ENCODE measurements at places on chromosomes 7 and 10.
A peak's percentile ranks its signal among the peaks of the same experiment; 100 is the strongest.

GRCh38 chr10:48472501-48473069 lies 132.3 kb downstream of the ARHGAP22 start:
- no peak overlapping the region for H3K4me3 ChIP-seq
- no peak for DNase-seq
- peaks cover 31% of the 10 kb centered on the region for H3K4me1 ChIP-seq
- no peaks in the 10 kb centered on the region for H3K27me3 ChIP-seq
- H3K36me3 ChIP-seq = no peaks in the 10 kb centered on the region

DNA sequence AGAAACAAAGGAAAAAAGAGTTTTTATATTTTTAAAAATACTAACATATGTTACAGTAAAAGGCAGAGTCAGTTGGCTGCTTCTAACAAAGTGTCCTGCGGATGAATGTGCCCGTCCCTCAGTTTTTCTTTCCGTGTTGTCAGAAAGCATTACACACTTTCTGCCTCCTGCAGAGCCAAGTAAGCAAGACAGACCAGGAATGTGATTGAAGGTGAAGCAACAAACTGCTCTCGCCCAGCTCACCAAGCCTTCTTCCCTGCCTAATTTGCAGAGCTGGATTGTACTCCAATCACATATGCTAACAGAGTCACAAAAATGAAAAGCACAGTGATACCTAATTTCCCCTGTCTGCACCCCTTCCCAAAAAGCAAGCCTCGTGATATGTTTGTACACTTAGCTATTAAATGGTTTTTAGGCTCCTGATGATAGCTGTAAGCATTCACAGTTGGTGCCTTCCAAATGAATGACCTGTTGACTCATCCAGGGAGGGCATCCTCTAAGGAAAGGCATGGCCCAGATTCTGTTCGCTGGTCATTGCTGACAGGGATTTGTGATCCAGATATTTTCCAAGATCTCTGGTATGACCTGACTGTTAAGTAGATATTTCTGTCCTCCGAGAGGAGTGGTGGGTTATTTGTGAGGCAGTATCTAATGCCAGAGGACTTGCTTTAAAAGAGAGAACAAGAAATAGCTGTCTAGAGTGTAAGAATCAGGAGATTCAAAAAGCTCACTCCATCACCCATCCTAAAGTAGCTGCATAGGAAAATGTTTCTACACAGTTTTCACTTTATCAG lies 187.3 kb upstream of the PLXDC2 start:
- no peaks in the 10 kb centered on the region for H3K36me3 ChIP-seq
- DNase-seq = no peak
- H3K27me3 ChIP-seq = no peaks in the 10 kb centered on the region
- no peaks in the 10 kb centered on the region for H3K4me1 ChIP-seq

DNA sequence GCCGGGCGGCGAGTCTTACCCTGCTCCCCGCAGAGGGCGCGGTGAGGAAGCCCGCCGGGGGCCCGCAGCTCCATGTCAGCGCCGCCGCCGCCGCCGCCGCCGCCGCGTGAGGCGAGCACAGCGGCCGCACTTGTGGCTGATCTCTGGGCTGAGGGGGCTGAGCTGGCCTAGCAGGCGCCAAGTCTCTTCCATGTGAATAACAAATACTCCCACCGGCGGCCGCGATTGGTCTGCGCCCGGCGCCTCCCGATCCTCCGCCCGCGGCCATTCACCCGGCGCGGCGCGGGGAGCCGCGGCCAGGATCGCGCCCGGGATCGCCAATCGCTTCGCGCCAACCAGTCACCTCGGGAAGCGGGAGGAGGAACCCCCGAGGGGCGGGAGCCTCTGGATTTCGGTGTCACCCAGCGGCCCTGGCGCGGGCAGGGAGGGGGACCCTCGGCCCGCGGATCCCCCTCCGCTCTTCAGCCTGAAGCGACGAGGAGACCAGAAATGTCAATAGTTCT lies at the start of gene GRM8:
Gene GRM8, minus strand, starts transcription at position 164 of the 503 bp plus-strand sequence.
- H3K4me3 ChIP-seq = peak within 1 kb of the TSS; percentile 86
- H3K4me1 ChIP-seq = peaks cover 11% of the 10 kb centered on the region
- DNase-seq = peak; percentile 61

GRCh38 chr7:37988721-37989650 lies 68.5 kb downstream of the EPDR1 start:
- no peak overlapping the region for H3K4me3 ChIP-seq
- no peaks in the 10 kb centered on the region for H3K27me3 ChIP-seq
- no peak for DNase-seq

DNA sequence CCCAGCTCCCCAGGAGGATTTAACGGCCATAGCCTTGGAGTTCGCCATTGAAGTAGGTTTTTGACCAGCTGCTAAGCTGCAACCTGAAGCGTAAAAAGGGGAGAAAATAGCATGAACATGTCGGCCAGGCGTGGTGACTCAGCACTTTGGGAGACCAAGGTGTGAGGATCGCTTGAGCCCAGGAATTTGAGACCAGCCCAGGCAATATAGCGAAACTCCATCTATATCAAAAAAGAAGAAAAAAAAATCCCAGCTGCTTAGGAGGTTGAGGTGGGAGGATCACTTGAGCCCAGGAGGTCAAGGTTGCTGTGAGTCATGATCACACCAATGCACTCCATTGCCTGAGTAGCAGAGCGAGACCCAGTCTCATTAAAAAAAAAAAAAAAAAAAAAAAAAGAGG lies 32.2 kb upstream of the MCU start:
- no peak overlapping the region for H3K4me3 ChIP-seq
- no peaks in the 10 kb centered on the region for H3K36me3 ChIP-seq

- H3K36me3 ChIP-seq = no peaks in the 10 kb centered on the region
- peaks cover 97% of the 10 kb centered on the region for H3K27me3 ChIP-seq
- H3K27ac ChIP-seq = no peak overlapping the region
- no peak overlapping the region for H3K4me3 ChIP-seq
Observed at GRCh38 chr10:100717166-100717565, 28.2 kb upstream of the PAX2 start.

GRCh38 chr7:74280985-74281384 lies 8.2 kb upstream of the CLIP2 start:
- H3K4me3 ChIP-seq = no peak overlapping the region
- H3K27me3 ChIP-seq = no peaks in the 10 kb centered on the region
- peak overlapping the region; percentile 92 for H3K27ac ChIP-seq
- H3K36me3 ChIP-seq = no peaks in the 10 kb centered on the region
- H3K4me1 ChIP-seq = peaks cover 14% of the 10 kb centered on the region

DNA sequence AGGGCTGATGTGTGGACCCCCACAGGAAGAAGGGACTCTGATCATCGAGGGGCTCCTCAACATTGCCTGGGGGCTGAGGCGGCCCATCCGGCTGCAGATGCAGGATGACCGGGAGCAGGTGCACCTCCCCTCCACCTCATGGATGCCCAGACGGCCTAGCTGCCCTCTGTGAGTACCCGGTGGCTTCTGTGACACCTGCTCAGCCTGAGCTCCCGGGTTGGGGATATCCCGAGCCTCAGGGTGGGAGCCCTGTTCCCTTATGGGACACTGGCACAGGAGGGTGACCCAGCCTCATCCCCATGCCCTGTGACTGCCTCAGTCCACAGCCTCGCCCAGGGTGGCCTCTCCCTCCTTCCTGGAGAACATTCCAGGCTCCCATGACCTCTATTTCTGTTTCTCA lies 3.9 kb upstream of the DEPP1 start:
- no peaks in the 10 kb centered on the region for H3K36me3 ChIP-seq
- no peak for DNase-seq
- H3K4me3 ChIP-seq = no peak overlapping the region
- H3K27ac ChIP-seq = no peak overlapping the region

DNA sequence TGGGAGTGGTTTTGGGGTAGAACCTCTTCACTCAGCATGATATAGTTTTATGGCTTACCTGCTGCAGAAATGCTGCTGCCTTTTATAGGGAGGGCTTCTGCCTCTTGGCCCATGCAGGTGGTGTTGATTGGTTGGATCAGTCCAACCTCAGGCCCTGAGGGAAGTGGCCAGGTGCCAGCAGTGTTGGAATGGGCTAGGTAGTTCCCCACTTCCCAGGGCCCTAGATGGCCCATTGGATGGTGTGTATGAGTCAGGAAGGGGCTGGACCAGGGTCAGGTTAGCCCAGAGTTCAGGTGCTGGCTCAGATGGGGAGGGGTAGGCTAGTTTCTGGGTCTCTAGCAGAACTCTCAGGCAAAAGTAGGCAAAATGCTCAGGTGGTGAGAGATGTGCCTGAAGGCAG lies 455.5 kb downstream of the CCSER2 start:
- no peaks in the 10 kb centered on the region for H3K27me3 ChIP-seq
- DNase-seq = no peak
- H3K4me1 ChIP-seq = peaks cover 3% of the 10 kb centered on the region
- no peak overlapping the region for H3K4me3 ChIP-seq

DNA sequence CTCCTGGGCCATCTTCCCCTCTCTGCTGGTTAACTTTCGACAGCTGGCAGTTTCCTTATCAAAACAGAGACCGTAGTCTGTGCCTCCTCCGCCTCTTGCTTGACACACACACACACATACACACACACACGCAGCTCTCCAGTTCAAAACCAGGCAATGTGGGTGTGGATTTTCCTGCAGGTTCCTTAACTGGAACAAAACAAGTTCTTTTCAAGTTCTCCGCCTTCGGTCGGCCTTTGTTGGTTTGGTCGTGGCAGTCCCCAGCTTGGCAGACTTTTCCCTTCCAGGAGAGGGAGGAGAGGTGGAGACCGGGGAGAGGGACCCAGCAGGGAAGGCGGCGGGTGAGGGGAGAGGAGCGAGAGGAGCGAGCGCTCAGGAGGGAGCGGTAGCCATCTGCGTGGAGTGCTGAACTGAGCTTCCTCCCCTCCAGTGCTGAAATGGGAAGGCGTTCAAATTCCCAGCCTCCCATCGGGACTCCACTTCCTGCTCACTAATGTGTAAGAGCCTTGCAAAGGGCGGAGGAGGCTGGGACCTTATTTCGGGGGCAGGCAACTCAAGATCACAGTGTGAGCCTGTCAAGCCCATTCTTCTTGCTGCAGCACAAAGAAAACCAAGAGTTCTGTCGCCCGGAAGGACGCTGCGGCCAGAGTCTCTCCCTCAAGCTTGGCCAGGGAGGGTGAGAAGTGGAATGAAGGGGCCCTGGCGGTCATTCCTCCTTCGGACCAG lies 120.6 kb downstream of the PRPF18 start:
- peak overlapping the region; percentile 59 for H3K4me3 ChIP-seq
- peak overlapping the region; percentile 78 for H3K27ac ChIP-seq
- DNase-seq = peak; percentile 77
- H3K27me3 ChIP-seq = no peaks in the 10 kb centered on the region
- H3K36me3 ChIP-seq = no peaks in the 10 kb centered on the region

DNA sequence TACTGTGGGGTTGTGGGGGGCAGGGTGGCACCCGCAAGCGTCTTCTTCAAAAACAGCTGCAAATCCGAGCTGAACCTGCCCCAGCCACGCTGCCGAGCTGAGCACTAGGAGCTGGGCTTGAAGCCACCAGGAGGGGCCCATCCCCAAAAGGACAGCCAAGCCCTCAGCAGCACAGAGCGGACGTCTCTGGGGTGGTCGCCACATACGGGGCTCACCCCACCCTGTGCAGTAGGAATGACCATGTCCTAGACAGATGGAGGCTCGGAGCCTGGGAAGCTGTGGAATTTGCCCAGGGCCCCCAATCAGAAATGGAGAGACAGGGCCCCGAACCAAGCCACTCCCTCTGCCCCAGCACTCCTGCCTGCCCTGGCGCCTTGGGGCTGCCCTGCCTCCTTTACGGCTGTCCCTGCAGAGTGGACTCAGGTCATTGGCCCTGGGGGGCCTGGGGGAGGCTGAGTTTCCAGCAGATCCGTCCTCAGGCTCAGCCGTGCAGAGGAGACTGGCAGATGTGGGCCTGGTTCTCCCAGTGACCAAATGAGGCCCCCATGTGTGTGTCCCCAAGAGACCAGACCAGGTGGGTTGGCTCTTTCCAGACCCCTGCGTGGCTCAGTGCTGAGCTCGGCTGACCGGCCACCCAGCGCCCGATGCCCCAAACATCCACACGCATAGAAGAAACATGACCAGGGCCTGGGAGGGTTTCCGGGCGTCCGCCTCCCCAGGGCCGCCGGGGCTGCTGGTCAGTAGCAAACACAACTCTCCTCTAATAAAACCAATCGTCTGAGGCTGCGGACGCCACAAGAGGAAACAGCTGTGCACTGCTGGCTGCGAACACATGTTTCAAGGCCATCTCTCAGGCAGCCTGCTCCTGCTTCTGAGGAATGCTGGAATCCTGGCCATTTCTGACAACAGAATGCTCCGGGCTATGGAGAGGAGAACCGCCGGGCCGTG lies 54.9 kb downstream of the PDGFA start:
- H3K4me3 ChIP-seq = no peak overlapping the region
- H3K36me3 ChIP-seq = no peaks in the 10 kb centered on the region
- peaks cover 32% of the 10 kb centered on the region for H3K4me1 ChIP-seq
- no peak for DNase-seq
- H3K27ac ChIP-seq = no peak overlapping the region
- no peaks in the 10 kb centered on the region for H3K27me3 ChIP-seq

DNA sequence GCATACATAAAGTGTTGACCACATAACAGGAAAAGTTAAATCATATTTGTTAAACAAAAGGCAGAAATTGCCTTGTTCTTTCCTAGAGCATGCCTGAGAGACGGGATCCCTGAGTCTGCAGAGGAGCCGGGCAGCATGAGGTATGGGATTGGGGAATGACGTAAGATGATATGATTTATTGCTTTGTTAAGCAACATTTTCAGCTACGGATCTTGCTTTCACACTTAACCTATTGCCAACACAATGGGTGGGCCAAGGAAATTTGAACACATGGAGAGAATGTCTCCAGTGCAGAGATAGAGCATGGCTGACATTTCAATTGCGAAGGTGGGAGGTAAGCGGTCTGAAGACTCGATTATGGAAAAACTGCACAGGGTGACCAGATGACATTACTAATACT lies 76.7 kb downstream of the EMX2 start:
- no peak for DNase-seq
- H3K4me3 ChIP-seq = no peak overlapping the region
- H3K4me1 ChIP-seq = no peaks in the 10 kb centered on the region
- no peak overlapping the region for H3K27ac ChIP-seq

- no peak overlapping the region for H3K4me3 ChIP-seq
- DNase-seq = no peak
- no peak overlapping the region for H3K27ac ChIP-seq
- no peaks in the 10 kb centered on the region for H3K4me1 ChIP-seq
- H3K27me3 ChIP-seq = no peaks in the 10 kb centered on the region
- H3K36me3 ChIP-seq = no peaks in the 10 kb centered on the region
Observed at GRCh38 chr7:2666588-2667250, 21.3 kb upstream of the AMZ1 start.

DNA sequence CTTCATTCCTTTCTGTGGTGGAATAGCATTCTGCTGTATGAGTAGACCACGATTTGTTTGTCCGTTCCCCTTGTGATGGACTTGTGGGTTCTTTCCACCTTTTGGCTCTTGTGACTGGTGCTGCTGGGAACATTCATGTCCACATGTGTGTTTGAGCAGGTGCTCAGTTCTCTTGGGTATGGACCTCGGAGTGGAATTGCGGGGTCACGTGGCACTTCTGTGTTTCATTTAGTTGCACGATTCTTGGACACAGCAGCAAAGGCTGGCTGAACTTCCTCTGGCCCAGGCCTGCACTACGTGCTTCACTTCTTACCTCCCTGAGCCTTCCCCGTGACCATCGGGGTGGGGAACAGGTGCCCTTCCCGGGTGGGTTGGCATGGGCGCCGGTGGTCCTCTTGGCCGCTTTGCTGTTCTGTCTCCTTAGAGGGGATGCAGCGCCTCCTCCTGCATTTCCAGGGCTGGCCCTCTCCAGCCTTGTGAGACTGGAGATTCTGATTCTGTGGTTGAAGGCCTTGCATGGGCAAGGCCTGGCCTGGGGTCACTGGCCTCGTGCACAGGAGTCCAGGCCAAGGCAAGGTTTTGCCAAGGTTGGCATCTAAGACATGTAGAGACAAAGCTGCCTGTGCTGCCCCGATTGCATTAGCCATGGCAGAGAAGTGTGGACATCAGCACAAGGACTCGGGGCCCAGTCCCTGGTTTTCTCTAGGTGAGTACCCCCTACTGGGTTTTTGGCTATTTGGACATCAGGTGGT lies 25.1 kb downstream of the DOCK1 start:
- H3K4me1 ChIP-seq = no peaks in the 10 kb centered on the region
- no peak overlapping the region for H3K27ac ChIP-seq
- DNase-seq = no peak
- no peaks in the 10 kb centered on the region for H3K27me3 ChIP-seq
- H3K36me3 ChIP-seq = no peaks in the 10 kb centered on the region
